Stimulated activated CD4-positive, alpha-beta T cell treated with anti-CD3 and anti-CD28 coated beads, TNF-alpha, amount 100 ng/mL, for 24 hours (primary cell): ENCODE measurements at places on chromosomes 13 and 19.

DNA sequence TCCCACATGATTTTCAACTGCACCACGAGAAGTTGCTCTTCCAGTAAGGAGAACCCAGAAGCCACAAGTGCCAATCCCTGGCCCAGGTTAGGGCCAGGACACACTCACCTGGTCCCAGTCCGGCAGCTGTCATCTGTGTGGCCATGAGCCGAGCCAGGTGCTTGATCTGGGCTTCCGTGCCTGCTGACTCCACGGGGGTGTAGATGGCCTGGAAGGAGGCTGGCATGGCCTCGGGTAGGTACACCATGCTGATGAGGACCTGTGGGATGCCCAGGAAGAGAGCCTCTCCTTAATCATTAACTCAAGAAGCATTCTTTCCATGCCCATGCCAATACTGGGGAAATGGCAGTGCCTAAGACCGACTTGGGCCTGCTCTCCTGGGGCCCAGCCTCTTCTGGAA lies 19.9 kb upstream of the RSPH6A start:
- no peak for DNase-seq

- no peak for DNase-seq
Observed at GRCh38 chr13:37486171-37486681, 112.3 kb downstream of the POSTN start.

- no peak for DNase-seq
Observed at GRCh38 chr19:2923510-2923909, 21.3 kb downstream of the ZNF77 start.

GRCh38 chr19:55452749-55453346 lies 8.6 kb downstream of the ISOC2 start:
- DNase-seq: no peak

DNA sequence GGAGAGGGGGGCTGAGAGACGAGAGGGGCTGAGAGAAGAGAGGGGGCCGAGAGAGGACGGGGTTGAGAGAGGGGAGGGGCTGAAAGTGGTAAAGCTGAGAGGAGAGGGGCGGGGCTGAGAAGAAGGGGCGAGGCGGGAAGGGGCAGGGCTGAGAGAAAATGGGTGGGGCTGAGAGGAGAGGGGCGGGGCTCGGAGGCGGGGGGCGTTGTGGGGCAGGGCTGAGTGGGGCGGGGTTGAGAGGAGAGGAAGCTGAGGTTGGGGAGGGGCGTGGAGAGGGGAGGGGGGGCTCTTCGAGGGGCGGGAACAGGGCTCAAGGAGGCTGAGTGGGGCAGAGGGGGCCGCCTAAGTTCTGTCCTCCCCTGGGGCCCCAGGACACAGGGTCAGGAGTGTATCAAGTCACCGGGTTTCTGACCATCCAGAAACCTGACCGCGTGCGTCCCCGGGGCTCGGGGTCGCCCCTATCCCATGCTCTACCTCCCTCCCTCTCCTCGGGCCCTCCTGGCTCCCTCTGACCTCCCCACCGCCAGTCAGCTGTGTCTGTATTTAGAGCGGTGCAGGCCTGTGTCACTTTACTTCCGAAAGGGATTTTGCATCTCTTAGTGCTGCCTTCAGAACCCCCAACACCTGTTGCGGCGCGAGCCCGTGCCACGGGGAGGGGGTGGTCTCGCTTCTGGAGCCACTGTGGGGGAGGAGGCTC lies 38.6 kb upstream of the SEMA6B start:
- peak; percentile 48 for DNase-seq

- no peak for DNase-seq
Observed at GRCh38 chr13:23959231-23959862, 62.0 kb upstream of the C1QTNF9B start.

DNA sequence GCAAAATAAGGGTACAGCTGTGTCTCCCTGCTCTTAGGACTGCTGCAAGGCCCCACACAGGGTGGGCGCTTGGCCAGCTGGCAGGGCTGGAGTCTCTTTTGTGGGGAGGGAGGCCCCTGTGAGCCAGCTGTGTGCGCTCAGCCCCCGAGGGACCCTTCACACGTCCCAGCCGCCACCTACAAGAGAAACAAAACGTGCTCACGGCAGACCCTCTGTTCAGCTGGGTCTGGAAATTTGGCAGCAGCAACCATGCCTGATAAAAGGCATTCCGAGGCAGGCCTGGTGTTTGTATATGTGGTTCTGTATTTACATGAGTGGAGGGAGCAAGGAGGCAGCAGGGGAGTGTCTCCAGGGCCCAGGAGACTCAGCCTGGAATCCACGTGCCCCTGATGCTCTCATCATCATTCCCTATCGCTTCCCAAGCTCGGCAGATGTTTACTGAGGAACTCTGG lies 49.7 kb downstream of the CRTC1 start:
- no peak for DNase-seq

DNA sequence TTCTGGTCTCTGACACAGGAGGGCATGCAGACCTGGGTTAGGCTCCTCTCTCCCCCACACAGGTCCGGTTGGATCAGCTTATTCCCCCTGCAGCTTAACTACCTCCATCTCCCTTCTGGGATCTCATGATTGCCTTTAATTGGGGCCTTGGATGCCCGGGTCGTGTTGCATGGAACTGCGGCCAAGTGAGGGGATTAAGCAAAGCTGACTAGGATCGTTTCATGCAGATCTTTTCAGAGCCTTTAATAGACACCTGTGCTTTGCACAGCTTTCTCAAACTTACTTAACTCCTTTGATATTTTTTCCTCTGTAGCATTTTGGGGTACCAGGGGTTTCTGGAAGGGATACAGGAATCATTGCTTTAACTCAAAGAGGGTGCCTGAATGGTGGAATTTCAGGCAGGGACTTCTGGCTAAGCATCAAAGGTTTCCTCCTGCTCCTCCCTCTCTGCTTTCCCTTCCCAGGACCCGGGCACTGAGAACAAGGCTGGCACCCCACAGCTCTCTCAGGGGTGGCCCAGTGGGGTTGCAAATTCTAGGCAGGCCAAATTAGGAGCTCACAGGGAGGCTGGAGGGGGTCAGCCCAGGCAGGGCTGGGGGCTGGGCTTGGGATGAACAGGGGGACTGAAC lies 477 bp downstream of the NFILZ start:
- DNase-seq: no peak

GRCh38 chr13:97241761-97242160 lies 19.6 kb downstream of the MBNL2 start:
- no peak for DNase-seq

- no peak for DNase-seq
Observed at GRCh38 chr13:113142876-113143275, 15.6 kb upstream of the PROZ start.

DNA sequence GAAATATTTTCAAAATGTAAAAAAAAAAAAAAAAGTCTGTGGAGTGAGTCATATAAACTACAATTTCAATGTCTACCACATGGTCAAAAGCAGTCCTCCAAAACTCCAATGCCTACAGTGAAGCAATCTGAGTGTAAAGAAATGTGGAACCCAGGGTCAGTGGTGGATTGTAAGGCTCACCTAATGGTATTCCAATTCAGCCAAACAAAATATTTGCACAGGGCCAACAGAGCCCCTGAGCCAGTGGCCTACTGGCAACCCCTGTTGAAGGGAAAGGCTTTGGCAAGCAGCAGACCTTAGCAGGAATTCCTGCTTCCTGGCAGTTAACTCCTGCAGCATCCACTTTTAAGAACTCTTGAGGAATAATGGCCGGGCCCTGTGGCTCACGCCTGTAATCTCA lies 3.4 kb downstream of the DNMT1 start:
- DNase-seq: no peak

GRCh38 chr19:17989425-17990094 lies 18.4 kb upstream of the ARRDC2 start:
- DNase-seq: no peak

- DNase-seq: peak; percentile 45
Observed at GRCh38 chr19:48419158-48419920, 25.9 kb downstream of the GRIN2D start.

GRCh38 chr13:56670563-56670962 lies 470.2 kb upstream of the PRR20A start:
- DNase-seq: no peak

- no peak for DNase-seq
Observed at GRCh38 chr19:14525729-14526128, 3.7 kb upstream of the TECR start.

GRCh38 chr13:104944176-104944575 lies 1591.3 kb downstream of the EFNB2 start:
- no peak for DNase-seq

DNA sequence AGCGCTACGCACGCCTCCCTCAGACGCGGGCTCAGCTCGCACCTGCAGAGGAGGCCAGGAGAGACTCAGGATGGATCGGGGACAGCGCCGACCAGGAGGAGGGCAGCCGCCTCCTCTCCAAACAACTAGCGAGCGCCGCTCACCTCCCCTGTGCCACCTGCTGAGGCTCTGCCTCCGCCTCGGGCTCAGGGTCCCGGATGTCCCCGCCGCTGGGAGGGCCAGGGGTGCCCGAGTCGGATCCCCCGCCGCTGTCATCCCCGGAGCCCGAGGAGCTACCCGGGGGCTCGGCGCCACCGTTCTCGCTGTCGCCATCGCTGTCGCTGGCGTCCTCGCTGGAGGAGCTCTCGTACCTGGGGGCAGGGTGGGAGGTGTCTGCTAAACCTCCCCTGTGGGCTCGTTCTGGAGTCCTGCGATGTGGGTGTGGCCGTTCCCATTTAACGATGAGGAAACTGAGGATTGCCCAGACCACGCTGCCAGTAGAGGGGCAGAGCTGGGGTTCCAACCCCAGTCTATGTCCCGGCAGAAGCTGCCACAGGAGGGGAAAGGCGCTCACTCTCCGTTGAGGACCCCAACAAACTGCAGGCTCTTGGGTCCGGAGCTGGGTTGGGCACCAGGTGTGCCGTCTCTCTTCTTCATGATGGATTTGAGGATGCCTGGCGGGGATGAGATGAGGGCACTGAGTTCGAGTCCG lies 9.2 kb downstream of the KANK3 start:
- DNase-seq: no peak

- DNase-seq: no peak
Observed at GRCh38 chr13:26046639-26047038, 5.2 kb downstream of the SHISA2 start.

DNA sequence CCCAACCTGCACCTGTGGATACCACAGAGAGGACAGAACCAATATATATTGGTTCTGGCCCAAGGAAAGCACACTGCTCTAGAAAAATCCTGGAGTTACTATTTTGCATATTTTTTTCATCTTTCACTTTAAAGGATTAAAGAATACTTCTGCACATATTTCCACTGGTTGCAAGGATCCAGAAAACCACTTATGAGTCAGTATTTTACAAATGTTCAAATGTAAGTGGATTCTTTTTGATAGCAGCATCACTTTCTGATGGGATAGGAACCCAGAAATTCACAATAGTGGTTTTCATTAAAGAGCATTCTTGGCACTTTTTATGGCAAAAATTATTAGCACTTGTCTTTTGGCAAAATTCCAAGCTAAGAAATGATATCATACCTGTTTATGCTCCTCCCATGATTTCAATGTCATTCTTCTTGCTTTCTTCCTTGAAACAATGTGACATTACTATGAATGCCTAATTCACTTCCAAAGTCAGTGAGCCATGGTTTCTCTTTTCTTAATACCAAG lies 38.2 kb downstream of the MZT1 start:
- no peak for DNase-seq

DNA sequence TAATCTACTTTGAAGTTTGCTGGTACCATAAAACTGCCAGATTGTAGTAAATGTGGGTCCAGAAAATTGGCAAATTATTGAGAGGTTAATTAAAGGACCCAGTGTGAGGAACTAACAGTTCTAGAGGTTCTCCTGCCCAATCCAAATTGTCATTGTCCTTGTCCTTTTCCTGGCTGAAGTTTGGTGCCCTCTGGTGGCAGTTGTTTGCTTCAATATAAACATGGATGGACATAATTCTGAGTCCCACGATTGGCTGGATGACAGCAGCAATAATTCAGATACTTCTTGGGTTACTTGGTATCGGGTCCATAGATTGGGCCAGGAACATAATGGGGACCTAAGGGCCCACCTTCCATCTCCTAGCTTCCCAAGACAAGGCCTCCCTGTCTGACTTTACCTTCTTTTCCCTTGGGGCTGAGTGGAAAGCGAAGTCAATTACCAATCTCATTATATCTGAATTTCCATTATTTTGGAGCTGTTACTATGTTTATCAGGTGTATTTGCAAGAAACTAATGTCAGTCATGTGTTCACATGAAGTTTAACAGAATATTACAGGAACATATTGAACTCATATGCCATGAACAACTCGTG lies 33.8 kb upstream of the GARRE1 start:
- peak; percentile 37 for DNase-seq

DNA sequence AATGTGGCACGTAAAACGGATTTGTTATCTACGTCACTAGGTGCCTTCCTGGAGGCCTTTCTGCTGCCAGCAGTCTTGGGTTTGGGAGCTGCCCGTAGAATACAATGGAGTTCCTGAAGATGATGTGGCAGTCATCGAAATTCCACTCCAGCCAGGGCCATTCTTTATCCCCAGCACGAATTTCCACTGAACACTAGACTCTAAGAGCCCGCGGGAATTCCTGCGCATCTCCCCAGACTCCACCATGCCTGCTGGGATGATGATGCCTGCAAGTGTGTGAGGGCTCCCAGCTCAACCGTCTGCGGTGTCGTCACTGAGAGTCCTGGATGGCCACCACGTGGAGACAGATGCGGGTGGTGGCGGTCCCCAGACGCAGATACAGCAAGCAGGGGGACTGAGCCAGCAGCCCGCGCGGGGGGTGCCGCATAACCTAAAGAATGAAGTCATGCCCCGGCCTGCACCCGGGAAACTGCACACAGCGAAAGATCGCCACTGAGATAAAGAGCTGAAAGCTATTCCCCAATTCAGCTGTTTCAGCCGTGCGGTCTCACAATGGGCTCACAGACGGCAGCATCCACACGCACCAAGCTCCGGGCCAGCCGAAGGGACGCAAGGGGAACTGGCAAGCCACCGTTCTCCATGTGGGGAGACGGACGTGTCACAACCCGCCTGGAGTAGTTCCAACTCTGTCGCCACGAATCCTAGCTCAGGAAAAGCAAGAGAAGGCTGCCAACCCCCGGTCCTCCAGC lies 41.1 kb downstream of the COL4A1 start:
- no peak for DNase-seq

GRCh38 chr19:17246681-17247425 lies 1.1 kb upstream of the NR2F6 start:
- no peak for DNase-seq

- no peak for DNase-seq
Observed at GRCh38 chr13:99329477-99329876, 22.3 kb upstream of the GPR183 start.

GRCh38 chr19:3276341-3276799 lies 51.9 kb downstream of the CELF5 start:
- DNase-seq: peak; percentile 42

- DNase-seq: no peak
Observed at GRCh38 chr13:50419331-50419865, 404.2 kb downstream of the KCNRG start.
